ENCODE measurements at places on chromosomes 6 and 20.

GRCh38 chr6:63249875-63250482 is 38.7 kb downstream of the FKBP1C start:
- no peak for DNase-seq

DNA sequence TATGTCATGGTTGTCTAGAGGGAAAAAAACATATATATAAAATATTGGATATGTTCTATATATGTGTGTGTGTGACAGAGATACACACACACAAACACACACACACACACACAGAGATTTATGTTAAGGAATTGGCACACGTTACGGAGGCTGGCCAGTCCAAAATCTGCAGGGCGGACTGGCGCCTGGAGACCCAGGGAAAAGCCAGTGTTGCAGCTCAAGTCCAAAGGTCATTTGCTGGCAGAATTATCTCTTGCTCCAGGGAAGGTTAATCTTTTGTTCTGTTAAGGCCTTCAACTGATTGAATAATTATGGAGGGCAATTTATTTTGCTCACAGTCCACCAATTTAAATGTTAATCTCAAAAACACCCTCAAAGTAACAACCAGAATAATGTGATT is 37.5 kb upstream of the PDE7B start:
- DNase-seq, result no peak

DNA sequence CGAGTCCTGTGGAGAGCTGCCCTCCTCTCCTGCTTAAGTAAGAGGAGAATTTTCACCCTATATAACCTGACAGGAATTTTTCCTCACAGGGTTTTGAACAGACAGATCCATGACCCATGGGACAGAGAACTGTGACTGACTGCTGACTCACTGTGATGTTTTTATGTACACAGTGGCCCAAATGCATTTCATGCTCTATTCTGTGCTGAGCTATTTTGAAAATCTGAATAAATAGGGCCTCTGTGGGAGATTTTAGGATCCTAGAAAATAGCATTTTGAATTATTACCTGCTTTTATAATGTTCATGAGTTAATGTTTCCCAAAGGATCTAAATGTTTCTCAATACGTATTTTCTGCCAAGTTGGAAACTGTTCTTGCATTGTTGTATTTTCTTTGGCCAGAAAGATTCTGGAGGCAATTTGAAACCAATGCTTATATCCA is 577.4 kb downstream of the HTR1B start:
- no peak for DNase-seq

DNA sequence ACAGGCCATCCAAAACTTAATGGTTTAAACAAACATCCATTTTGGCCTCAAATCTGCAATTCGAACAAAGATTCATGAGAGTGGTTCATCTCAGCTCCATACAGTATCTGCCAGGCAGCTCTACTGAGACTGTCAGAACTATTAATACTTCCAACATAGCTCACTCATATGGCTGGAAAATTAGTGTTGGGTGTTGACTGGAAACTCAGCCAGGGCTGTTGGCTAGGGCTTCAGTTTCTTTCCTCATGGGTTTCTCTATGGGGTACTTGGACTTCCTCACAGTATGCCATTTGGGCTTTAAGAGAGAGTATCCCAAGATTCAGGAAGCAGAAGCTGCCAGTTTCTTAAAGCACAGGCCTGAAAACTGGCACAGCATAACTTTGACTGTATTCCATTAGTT is 240.3 kb downstream of the TPBG start:
- no peak for DNase-seq

Measured in left ventricle myocardium inferior (tissue), 1 donor.